Mucosa of descending colon (tissue), 3 donors: ENCODE measurements at places on chromosomes 1 and 21. TPM values are rescaled to one million over a fixed set of nuclear protein-coding genes. Genes with fewer than 3 reads are reported as not detected.

Gene GPR25
- not detected for total RNA-seq

Gene OR2T11
- total RNA-seq, result not detected

Gene SPRR2E
- total RNA-seq, result not detected

Gene GOLT1A
- total RNA-seq, result 2.5 TPM

Gene HMCN1
- total RNA-seq, result 8.6 TPM

Gene PTGFR
- 1.7 TPM for total RNA-seq

- DNase-seq, result peak; percentile 55
Measured at GRCh38 chr1:233614173-233614742, 352 bp downstream of the KCNK1 start.

DNA sequence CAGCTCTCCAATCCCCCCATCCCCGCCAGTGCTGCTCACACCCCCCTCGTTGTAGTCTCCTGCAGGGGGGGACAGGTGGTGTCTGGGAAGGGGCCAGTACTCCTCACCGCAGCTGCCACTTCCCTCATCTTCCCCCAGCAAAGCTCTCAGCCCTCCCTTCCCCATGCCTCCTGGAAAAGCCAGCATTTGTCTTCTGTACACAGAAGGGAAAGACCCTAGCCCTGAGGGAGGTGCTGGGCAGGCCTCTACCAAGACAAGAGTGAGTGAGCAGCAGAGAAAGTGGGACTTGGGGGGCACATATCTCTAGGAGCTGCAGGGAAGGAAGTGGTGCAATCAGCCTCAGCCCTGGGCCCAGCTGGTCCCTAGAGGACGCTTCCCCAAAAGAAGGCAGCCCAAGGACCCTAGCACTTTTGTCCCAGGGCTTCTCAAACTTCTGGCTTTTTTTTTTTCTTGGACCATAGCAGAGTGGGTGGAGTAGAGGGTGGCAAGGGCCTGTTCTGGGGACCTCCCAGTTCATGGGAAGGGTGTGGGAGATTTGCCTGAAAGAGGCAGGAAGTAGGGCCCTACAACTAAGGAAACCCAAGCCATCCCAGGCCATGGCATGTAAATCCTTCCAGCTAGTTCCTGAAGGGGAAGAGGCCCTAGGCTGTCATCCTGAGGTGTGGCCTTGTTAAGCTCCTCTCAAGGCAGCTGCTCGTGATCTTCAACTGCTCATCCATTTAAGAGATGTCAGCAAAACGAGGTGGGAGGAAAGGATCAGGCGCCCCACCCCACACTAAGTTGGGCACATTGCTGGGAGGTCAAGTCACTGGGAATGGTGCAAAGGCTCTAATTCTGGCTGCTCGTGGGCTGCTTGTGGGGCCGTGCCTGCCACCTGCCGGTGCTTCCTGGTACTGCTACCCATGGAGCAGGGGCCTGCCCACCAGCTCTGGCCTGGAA is 12.6 kb downstream of the ZC3H12A start:
- peak; percentile 88 for DNase-seq

DNA sequence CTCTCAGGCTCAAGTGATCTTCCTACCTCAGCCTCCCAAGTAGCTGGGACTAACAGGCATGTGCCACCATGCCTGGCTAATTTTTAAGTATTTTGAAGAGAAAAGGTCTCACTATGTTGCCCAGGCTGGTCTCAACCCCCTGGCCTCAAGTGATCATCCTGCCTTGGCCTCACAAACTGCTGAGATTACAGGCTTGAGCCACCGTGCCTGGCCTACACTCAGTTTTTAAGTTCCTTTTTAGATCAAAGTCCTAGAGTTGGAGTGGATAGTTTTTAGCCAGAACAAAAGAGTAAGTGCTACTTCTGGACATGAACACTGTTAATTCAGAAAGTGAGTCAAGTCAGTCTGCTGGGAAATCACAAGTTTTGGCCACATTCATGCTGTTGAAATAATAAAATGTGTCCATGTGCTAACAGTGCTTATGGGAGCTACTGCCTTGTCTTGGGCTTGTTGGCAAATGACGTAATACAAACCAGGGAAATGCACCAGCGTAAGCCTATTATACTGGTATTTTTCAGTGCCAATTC is 84.2 kb downstream of the NDUFS5 start:
- no peak for DNase-seq

DNA sequence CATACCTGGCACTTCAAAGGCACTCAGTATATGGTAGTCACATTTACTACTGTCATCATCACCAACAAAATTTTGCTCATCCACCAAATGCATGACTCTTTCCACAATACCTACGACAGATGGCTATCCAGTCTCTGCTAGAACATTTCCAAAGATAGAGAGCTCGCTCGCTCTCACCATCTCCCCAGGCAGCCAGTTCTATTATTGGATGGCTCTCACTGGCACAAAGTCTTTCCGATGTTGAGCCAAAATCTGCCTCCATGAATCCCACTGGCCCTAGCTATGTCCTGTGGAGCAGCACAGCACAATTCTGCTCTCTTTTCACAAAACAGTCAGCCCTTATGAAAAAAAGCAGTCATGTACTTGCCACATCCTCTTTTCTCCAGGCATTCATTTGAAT is 102.1 kb downstream of the DAB1 start:
- DNase-seq, result no peak

DNA sequence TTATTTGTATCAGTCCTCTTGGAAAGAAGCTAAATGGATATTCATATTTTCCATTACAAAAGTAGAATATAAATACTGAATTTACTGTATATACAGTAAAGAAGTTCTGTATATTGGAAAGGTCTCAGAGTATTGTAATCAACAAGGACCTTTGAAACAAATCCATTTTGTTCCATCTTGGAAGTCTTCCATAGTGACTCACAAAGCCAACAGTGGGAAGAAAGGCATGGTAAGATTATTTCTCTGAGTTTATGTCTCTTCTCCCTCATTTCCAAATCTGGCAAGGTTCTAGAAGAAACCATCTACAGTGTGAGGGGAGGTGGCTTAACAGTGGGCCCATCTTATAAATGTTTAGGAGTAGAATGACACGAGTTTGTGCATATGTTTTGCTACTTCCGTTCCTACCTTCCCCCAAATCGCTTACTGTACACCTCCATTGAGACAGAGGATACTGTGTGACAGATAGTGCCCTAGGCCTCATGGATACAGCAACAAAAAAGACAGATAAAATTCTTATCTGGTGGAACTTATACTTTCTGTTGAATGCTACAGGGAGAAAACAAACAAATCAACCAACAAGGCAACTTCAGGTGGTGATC is 22.1 kb upstream of the SSX2IP start:
- DNase-seq, result no peak

GRCh38 chr1:174874331-174875053 is 125.3 kb upstream of the CACYBP start:
- DNase-seq, result no peak

DNA sequence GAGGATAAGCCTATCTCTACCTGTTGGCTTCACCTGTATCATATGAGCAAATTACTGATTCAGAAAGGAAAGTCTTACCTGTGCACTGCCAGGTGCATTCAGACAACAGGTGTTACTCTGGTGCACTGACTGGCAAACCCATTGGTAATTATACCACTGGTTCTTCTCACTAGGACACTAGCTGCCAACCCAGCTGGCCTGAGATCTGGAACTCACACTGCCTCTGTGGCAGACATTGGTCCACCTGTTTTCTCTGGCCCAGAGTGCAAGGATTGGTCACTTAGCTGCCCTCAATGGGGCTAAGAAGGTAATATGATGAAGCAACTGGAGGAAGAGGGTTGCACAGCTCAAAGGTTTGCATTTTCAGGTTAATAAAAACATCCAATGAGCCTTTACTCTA is 140.2 kb upstream of the DNAH14 start:
- DNase-seq, result no peak

DNA sequence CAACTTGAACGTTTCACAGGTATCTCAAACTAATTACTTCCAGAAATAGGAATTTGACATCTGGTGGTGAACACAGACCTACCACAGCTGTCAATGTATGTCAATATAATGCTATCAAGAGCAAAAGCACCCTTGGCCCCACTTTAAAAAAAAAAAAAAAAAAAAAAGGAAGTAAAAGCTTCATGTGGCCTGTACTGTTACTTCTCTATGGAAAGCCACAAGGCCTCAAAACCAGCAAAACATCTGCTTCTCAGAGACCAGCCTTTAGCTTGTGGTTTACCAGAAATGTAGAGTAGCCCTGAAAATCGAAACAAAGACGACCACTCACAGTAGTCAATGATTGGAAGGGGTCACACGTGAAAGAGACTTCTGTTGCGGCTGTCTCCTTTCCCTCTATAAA is 109.6 kb downstream of the SLC45A1 start:
- no peak for DNase-seq

DNA sequence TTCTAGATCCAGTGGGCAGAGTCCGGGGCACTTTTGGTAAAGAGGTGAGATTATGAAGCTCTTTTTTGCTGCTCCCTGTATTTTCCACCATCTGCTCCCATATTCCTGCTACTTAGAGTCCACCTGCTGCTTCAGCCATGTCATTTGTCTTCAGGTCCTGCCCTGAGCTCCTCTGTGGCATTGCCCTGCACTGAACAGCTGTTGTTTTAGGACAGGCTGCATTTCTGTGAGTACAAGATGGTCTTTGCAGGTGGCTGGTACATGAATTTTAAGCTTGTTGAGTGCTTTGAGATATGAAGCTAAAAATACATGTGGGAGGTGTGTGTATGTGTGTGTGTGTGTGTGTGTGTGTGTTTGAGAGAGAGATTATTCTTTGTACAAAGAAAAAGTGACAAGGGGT is 21.9 kb downstream of the MT1HL1 start:
- DNase-seq, result no peak

DNA sequence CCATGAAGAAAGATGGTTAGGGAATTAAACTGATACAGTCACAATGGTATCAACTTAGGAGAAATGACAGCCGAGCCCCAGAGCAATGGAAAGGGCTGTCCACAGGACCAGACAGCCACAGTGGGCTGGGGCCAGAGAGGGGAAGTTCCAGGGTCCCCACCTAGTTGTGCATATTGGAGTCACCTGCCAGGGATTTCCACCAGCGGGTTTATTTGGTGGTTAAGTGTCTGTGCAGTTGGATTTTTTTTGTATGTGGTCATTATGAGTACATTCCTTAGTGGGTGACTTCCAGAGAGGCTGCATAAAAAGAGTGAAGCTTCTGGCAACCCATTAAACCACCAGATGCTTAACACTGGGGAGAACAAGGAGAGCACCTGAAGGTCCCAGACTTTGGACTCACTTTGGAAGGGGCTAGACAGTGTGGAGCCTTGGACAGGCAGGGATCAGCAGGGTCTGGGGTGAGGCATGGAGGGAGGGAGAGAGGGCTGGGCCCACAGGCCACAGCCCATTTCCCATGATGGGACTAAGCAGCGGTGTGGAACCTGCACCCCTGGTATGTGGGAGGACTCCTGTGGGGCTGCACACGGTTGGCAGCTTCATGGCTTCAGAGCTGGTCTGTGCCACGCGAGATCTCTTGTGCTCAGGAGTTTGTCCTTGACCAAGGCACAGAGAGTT is 7.8 kb upstream of the PTTG1IP start:
- no peak for DNase-seq
